ENCODE measurements at places on chromosomes 3 and 15.

DNA sequence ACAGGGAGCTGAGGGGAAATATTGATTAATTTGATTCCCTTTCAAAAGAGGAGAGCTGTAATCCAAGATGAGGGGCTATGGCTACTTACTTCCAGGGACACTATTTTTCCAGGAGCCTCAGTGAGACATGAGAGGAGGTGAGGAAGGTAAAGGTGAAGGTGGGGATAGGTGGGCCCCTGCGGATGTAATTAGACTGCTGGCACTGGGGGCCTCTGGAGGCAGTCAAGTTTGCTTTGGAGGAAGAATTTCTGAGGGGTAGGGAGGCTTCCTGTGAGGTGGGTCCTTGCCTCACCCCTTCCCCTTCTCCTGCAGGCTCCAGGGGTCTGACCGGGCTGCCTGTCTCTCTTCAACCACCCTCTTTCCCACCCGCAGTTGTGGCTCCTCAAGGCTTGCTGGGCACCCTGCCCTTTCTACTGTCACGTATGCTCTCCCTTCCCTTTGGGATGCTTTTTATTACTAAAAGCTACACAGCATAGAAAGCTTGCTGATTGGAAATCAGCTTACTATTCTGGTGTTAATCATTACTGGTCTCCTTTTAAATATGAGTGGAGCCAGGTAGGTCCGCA is 22.5 kb downstream of the GASK1A start:
- no peak for DNase-seq

DNA sequence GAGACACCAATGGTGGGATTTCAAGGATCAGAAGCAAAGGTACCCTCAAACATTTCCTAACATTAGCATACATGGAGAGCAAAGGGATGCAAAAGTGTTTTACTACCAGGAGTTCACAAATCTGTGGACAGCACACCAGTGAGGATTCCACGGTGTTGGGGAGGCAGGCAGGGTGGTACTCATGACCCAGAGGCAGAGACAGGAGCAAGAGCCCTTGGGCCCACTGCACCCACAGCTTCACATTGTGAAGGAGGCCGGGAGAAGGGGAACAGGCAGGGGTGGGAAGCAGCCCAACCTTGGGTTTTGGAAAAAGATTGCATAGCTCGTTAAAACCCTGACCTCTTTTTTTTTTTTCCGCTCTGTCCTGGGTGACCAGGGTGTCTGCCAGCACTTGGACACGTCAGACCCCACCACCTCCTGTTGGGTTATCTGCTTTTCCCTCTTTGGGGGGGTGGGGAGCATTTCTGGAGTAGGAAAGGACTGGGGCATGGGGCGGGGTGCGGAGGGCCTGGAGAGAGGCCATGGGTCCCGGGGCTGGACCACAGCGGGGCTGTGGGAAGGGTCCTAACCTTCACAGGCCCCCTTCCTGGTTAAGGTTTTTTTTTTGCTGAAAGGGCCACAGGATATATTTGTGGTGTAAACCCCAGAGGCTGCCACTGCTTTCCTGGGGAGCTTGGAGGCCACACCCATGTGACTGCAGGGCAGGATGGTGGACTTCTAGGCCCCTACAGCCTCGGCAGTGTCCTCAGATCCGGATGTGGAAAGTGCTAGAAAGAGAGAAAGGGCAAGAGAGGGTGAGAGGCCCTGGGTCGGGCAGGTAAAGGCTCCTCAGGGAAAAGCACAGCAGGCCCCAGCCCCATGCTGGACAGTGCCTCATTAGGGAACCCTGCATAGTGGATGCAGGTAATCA is 12.5 kb downstream of the SH2D7 start:
- DNase-seq, result no peak

DNA sequence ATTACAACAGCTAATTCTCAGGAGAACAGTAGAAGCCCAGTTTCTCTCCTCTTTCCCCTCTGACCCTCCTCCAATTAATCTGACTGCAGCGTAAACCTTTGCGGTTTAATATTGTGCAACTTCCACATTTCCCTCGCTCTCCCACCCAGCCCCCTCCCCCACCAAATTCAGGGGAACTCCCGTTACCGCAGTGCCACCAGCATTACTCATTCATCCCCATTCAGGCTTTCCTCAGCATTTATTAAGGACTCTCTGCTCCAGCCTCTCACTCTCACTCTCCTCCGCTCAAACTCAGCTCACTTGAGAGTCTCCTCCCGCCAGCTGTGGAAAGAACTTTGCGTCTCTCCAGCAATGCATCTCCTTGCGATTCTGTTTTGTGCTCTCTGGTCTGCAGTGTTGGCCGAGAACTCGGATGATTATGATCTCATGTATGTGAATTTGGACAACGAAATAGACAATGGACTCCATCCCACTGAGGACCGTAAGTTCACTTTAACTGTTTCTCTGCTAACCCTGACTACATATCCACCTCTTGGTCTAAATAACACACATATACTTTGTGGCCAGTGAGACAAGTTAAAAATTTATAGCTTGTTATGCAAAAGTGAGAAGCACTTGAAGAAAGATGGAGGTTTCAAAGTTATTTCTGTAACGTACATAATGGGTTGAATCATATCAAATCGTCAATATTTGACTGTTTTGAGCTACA is at the start of gene PTX3:
Gene PTX3, plus strand, starts transcription at position 268 of the 709 bp plus-strand sequence. Its CDS starts 84 bp downstream, at position 352.
- peak; percentile 52 for DNase-seq

DNA sequence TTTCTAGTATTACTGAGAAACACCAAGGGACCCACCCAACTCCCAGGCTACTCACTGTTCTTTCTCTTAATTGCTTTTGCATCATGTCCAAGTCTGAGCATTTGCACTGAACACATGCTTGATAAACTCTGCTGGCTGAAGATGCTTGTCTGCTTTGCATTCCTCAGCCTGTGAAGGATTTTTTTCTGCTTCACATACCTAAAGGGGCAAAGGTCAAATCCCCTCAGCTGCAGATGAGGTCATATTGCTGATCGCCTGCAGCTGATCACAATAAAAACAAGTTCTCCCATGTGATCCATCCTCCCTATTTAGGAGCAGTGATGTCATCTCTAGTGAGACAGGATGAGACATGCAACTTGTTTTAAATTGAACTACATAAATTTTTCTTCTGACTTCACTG is 84.6 kb upstream of the DCBLD2 start:
- DNase-seq, result peak; percentile 91

DNA sequence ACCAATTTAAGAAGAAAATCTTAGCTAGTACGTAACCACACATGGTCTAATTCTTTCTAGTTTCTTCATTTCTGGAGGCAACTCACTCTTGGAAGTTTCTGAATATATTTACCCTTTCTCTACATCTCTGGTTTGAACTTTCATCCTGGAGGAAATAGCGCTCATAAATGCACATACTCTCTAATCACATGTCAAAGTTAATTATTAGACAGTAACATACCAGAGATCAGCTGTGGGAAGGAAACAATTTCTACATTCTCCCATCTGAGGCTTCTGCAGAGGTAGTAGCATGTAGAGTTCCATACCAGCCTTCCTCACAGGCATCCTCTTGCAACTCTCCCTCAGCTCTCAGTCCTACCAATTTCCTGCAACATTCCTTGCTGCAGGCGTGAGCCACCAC is 132.5 kb downstream of the RBPMS2 start:
- DNase-seq, result no peak

Data from epithelial cell of esophagus (primary cell).